ENCODE measurements at places on chromosomes 5 and 9.

GRCh38 chr9:129596541-129597331 is 24.2 kb downstream of the C9orf50 start:
- no peak for DNase-seq

DNA sequence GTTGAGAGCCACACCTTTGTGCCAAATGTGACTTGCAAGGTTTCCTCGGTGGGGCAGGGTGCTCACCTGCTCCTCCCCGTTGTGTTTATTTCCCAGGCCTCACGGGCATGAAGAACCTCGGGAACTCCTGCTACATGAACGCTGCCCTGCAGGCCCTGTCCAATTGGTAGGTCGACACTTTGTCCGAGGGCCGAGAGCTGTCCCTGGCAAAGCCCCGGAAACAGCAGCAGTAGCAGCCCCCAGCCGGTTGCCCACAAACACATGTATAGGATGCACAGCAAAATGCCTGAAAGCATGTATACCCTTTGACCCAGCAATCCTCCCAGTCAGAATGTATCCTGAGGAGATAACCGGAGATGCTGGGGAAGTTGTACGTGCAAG is 26.2 kb downstream of the USP20 start:
- DNase-seq: no peak

DNA sequence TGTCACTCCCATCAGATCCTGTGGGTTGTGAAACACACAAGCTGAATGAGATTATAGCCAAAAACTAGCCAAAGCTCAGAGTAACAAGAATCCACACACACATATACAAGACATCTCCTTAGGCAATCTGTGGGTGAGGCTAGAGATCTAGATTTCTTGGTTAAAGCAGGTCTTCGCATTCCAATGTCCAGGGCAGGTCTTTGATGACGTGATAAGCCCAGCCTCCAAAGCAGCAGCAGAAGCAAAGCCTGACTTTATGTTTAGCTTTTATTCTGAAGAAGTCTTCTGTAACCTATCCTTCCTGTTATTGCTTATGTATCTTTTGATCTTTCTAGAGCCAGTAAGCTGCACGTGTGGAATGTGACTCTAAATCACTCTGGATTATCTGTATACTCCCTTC is 199.1 kb upstream of the SLC30A5 start:
- DNase-seq: no peak

- no peak for DNase-seq
Measured at GRCh38 chr5:72443883-72444282, 63.3 kb downstream of the ZNF366 start.

All from RWPE2 (cell line).